Kidney epithelial cell (primary cell): ENCODE measurements at places on chromosomes 7 and 10.

- DNase-seq: no peak
Observed at GRCh38 chr7:34662058-34662708, 4.2 kb downstream of the NPSR1 start.

GRCh38 chr7:5625938-5626337, 155.5 kb downstream of the RNF216 start:
- peak; percentile 81 for DNase-seq

GRCh38 chr10:43027331-43027955, 49.4 kb upstream of the RET start:
- no peak for DNase-seq

GRCh38 chr10:93680412-93681047, 21.9 kb downstream of the FRA10AC1 start:
- no peak for DNase-seq

- DNase-seq: peak; percentile 34
Observed at GRCh38 chr10:30219971-30220751, 128.9 kb downstream of the MTPAP start.

GRCh38 chr10:33122014-33122809, 164.2 kb upstream of the ITGB1 start:
- no peak for DNase-seq

- no peak for DNase-seq
Observed at GRCh38 chr7:157875230-157876179, 538.7 kb downstream of the DNAJB6 start.

DNA sequence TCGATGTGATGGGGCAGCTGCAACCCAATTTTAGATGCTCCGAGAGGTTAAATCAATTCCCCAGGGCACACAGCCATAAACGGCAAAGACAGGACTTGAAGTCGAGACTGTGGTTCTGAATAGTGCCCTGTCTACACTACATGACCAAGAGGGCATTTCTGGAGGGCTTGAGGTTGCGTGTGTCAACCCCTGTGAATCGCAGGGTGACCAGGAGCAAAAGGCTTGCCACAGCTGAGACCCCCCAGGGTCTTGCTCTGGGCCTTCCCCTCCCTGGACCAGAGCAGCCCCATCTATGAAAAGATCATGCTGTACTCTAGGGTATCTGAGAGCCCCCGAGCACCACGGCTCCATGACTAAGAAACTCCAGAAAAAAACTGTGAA, 26.8 kb upstream of the RASGEF1A start:
- no peak for DNase-seq

GRCh38 chr7:121620206-121620605, 224.1 kb upstream of the FAM3C start:
- DNase-seq: no peak

GRCh38 chr10:69088801-69089501, 1.0 kb downstream of the SRGN start:
- DNase-seq: no peak

- no peak for DNase-seq
Observed at GRCh38 chr7:132280335-132280734, 295.9 kb downstream of the PLXNA4 start.

DNA sequence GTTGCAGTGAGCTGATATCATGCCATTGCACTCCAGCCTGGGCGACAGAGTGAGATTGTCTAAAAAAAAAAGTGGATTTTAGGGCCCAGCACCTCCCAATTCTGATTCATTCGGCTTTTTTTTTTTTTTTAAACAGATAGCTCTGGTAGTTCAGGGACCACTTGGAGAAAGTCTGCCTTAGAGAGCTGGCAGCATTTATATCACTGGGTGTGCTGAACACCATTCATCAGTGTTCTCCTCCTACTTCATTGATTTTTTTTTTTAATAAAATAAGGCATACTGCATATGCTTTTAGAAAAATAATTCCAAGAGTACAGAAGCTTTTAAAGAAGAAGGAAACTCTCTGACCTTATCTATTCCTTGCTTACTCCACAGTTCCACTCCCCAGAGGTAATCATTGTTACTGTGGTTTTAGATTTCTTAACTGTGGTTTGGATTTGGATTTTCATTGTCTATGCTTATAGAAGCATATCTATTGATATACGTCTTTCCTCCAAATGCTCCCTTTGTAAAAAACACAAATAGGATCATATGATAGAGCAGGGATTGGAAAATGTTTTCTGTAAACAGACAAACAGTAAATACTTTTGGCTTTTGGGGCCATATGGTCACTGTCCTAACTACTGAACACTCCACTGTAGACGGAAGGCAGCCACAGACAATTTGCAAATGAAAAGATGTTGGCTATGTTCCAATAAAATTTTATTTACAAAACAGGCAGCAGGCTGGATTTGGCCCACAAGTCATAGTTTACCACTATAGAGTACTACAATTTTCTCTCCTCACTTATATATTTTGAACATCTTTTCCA, 21.1 kb upstream of the SAR1A start:
- DNase-seq: no peak

GRCh38 chr10:93827056-93827804, 66.5 kb upstream of the SLC35G1 start:
- DNase-seq: no peak

GRCh38 chr10:90075995-90076394, 374.6 kb downstream of the KIF20B start:
- no peak for DNase-seq

- DNase-seq: no peak
Observed at GRCh38 chr7:155339474-155339873, 41.8 kb downstream of the INSIG1 start.

DNA sequence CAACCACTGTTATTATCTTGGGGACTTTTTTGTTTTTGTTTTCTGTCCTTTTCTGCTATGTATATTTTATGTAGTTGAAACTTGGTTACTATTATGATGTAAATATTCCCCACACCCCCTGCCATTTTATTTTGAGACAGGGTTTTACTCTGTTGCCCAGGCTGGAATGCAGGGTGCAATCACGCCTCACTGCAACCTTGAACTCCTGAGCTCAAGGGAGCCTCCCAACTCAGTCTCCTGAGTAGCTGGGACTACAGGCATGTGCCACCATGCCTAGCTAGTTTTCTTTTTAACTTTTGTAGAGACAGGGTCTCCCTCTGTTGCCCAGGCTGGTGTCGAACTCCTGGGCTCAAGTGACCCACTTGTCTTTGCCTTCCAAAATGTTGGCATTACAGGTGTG, 18.0 kb downstream of the GSTO2 start:
- no peak for DNase-seq

DNA sequence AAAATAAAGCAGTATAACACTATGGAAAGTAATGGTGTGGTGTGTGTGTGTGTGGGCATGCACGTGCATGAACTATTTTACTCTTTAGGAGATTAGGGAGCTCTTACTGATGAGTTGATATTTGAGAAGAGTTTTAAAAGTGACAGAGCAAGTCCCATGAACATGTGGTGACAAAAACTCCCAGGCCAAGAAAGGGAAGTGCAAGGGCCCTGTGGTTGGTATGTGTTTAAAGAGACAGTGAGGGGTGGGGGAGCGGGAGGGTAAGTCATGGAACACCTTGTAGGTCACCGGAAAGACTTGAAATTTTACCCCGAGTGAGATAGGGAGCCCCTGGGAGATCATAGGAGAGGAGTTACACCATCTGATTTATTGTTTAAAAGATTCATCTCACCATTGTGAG, 63.3 kb downstream of the AKR1B1 start:
- DNase-seq: no peak

GRCh38 chr7:111005445-111005844, 85.5 kb upstream of the LRRN3 start:
- no peak for DNase-seq

- DNase-seq: no peak
Observed at GRCh38 chr7:81260152-81260551, 341.3 kb upstream of the SEMA3C start.

- DNase-seq: no peak
Observed at GRCh38 chr10:128062331-128062880, 63.8 kb downstream of the MKI67 start.

DNA sequence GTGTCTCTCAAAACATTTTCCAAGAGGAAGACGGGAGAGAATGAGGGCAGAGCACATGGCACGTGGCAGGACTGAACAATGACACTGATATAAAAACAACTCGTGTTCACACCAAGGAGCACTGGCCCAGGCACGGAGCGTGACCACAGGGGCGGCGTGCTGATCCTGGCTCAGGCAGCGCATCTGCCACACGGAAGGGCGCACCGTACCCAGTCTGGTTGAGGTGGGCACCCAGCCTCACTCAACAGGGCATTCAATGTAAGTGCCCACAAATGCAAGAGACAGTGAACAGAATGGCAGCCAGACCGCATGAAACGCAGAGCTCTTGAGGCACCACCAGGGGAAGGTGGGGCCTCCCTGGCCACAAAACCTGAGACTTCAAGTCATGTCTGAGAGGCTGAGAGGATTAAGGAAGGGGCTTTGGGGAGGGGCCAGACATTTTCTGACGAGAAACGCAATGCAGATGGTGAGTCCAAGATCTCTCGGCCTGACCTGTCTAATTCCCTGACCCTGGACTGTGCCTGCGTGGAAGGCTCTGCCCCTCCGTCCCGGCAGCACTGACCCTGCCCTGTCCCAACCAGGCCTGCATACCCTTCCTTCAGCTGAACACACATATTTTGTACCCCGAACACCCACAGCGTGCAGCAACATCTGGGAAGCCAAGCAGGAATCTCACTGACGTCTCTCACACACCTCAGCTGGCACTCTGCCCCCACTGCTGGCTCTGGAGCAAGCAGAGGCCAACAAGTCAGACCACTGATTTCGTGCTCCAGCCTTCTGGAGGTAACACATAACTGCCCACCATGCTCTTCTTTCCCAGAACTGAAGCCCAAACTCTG, 35.5 kb downstream of the VOPP1 start:
- no peak for DNase-seq

GRCh38 chr7:25839084-25839769, 312.8 kb upstream of the NFE2L3 start:
- no peak for DNase-seq

DNA sequence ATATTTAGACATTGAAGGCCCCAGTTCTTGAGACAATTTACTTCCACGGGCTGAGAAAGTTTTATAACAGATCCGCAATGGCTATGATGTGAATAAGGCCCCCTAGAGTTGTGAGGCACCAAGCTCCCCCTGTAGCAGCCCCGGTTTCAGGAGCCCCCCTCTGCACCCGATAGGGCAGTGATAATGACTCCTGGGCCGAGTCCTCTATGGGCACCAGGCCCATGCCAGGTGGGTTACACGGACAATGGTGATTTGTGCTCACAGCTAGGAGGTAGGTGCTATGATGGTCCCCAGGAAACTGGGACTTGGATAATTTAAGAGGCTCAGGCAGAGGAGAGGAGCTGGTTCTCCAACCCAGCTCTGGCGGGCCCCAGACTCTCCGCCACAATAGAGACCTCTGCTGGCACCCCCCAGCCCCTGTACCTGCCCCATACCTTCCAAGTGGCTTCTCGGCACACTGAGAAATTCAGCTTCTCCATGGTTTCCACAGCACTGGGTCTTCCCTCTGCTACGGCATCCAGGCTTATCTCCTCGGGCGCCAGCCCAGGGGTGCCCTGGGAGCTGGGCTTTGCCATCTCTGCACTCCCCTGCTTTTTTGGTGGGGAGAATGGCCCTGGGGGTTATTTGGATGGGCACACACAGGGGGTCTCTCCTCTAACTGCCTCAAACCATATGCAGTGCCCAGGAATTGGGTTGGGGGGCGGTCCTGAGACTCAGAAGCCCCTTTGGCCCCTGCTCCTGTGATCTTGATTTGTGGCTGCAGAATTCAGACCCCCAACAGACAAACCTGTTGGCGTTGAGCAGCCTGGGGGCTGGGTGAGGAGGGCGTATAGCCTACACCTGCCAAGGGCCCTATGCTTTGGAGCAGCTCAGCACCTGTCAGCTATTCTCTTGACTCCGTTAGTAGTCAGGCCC, 12.2 kb upstream of the KCP start:
- DNase-seq: no peak

- no peak for DNase-seq
Observed at GRCh38 chr7:45460379-45460778, 113.8 kb upstream of the ADCY1 start.

DNA sequence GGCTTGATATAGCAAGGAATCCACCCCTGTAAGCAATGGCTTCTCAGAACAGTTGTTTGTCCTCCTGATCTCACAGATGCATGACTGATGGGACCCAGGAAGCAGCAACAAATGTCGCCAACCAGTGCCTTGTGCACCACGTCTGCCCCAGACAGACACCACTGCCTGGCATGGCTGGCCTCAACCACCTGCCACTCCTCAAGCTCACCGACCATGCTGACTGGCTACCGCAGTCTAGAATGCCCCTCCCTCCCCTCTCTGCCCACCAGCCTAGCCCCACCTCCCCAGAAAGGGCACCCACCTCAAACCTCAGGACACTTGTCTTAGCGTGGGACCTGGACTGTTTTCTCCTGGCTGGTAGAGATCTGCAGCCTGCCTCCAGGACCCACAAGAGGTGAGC, 24.0 kb downstream of the LRRC20 start:
- DNase-seq: no peak

DNA sequence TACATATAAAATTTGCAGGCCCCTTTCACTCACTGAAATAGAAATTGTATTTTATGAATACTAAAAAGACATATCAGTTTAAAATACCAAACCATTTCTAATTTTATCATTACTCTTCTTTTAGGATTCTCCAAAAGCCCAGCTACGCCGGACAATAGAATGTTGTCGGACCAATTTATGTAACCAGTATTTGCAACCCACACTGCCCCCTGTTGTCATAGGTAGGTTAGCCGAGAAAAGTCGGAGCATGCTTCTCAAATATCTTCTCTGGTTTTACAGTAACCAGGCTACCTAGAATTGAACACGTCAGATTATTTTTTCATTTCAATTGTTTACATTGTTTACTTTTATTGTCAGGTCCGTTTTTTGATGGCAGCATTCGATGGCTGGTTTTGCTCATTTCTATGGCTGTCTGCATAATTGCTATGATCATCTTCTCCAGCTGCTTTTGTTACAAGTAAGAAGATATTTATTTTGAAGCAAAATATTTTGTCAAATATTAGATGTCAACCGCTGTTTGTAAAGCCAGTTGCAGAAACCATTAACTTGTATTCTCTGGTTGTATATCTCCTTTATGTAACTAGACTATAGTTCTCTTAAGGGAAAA, 57.6 kb downstream of the MMRN2 start:
- no peak for DNase-seq

GRCh38 chr10:109007514-109007913, 915.8 kb downstream of the XPNPEP1 start:
- DNase-seq: no peak
